SHP77 (cell line): ENCODE measurements at places on chromosomes 5 and 9.

DNA sequence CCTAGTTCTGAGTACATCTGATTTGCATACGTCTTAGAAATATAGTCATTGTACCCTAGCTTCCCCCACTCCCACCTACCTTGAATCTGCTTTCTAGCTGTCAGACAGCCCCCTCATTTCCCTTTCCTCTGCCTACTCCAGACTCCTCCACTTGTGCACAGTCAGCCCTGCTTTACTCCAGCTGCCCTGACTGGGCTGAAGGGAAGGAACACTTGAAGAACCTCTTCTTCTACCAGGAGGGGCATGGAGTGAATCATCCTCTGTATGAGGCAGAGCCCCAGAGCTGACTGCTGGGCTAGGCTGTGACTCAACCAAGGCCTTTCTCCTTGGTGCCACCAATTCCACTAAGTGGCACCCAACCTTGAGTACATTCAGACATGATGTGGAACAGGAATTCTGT is 18.1 kb upstream of the ZFR start:
- DNase-seq, result no peak

DNA sequence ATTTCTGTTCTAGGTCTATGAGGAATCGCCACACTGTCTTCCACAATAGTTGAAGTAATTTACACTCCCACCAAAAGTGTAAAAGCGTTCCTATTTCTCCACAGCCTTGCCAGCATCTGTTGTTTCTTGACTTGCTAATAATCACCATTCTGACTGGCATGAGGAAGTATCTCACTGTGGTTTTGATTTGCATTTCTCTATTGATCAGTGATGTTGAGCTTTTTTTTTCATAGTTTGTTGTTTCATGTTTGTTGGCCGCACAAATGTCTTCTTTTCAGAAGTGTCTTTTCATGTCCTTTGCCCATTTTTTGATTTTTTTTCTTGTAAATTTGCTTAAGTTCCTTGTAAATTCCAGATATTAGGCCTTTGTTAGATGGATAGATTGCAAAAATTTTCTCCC is 867.1 kb downstream of the DTWD2 start:
- no peak for DNase-seq

GRCh38 chr5:141780240-141780951 is 97.8 kb downstream of the PCDH1 start:
- DNase-seq, result no peak

DNA sequence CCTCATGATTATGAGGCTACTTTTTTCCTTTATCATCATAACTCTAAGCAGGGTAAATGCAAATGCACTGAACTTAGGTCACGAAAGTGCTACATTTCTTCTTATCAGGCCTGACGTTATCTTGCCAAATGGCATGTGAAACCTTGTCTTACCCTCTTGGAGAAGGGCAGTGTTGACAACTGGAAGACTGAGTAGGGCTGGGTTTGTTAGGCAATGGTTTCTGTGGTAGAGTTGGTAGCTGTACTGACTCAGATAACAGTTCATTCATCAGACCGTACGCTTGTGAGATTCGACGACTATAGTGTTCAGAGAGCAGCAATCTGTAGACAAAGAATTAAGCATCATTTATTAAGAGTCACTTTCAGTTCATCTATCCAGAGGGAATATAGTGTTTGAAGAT is 127.7 kb downstream of the CPLANE1 start:
- DNase-seq, result no peak

GRCh38 chr9:12091865-12092527 is 601.2 kb upstream of the TYRP1 start:
- DNase-seq, result no peak

GRCh38 chr9:121285835-121286687 is 18.1 kb downstream of the GSN start:
- no peak for DNase-seq

GRCh38 chr5:52132053-52132452 is 655.7 kb upstream of the ITGA1 start:
- DNase-seq, result no peak

- no peak for DNase-seq
Measured at GRCh38 chr9:115635680-115636383, 517.8 kb upstream of the PAPPA start.

DNA sequence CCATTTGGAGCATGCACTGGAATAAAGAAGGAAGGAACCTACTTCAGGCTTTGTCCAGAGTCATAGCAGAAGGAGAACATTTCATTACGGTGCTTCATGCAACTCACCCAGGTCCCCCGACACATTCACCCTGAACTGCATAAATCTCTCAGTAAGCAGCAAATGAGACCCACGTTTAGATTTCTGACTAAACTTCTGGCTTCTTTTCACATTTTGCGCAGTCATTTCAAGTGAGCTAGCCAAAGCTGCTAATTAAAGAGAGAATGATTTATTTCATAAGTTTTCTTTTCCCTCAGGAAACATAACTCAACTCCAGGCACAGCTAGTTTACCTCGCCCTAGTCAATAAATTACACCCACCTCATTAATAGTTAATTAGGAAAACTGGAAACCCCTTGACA is 88.6 kb upstream of the GAS1 start:
- no peak for DNase-seq

DNA sequence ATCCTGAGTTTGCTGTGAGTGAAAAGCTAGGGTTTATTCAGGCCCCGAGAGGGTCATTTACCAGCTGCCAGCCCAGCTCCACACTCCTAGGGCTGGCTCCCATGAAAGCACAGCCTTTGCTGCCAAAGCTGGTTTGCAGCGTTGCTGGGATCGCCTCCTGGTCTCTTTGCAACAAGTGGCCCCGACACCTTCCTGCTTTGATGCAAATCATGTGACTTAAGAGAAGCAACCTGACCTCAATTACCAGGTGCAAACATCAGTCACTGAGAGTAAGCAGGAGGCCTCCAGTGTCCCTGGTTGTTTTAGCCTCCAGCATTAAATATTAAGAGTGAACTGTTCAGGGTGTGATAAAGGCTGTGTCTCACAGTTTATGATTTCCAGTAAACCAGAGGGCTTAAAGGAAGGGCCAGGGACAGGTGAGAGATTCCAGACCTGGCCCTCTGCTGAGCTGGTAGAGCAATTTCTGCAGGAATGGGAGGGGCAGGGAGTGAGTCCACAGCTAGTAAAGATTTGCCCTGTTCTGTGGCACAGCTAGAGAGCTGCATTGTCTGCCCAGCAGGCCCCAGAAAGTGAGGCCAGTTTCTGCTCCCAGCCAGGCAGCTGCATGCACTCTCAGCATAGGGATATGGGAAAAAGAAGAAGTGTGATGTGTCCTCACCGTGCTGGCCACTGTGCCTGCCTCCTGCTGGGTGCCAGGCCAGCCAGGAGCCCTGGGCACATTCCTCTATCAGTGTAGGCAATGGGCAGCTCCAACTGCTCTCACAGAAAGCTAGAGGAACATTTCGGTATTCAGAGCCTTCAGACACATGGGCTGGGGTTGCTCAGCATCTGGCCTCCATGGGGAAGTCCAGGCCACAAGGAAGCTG is 58.0 kb downstream of the SLC22A5 start:
- peak; percentile 14 for DNase-seq

- no peak for DNase-seq
Measured at GRCh38 chr5:36279054-36279698, 22.5 kb downstream of the RANBP3L start.

DNA sequence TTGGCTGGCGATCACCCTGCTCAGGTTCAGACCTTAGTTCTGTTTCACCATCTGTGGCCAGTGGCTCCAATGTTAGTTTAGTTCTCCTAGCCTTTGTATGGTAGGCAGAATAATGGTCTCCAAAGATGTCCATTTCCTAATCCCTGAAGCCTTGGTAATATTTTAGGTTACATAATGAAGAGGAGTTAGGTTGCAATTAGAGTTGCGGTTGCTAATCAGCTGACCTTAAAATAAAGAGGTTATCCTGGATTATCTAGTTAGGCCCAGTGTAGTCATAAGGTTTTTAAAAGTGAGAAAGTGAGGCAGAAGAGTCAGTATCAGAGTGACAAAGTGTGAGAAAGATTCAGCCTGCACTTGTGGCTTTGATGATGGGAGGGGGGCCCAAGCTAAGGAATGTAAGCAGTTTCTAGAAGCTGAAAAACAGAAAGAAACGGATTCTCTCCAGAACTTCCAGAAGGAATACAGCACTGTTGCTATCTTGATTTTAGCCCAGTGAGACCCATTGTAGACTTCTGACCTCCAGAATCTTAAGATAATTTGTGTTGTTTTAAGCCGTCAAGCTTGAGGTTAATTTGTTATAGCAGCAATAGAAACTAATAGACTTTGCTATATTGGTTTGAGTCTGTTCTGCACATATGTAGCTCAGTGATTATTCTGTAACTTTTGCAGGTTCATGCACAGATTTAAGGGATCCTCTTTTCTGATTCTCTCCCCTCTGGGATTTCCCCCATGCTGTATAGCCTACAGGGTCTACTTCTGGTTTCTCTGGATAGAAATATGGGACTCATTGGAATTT is 21.6 kb downstream of the LNPEP start:
- no peak for DNase-seq

DNA sequence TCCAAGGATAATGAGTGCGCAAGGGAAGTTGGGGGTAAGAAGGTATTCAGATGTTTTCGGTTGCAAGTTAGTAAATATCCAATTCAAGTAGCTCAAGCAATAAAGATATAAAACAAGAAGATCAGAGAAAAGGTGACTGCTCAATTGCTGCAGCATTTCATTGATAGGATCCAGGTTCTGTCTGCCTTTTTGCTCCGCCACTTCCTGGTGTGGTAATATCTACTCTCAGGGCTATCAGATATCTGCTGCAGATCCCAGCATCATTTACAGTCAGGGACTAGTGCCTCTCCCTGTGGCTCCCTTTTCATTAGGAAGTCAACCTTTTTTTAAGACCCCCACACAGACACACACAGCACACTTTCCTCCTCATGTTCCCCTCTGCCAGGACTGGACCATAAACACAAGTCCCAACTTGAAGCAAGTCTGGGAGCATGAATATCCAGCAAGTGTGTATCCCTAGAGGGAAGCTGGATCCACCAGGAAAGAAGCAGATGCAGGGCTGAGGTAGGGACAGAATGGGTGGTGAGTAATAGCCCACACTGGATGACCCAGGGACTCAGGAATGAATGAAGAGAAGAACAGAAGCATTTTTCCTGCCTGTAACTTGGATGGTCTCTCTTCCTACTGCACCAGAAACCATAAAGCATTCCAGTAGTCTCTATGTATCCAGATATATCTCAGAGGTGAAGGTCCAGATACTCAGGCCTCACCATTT is 53.7 kb downstream of the ZNF622 start:
- DNase-seq, result no peak

DNA sequence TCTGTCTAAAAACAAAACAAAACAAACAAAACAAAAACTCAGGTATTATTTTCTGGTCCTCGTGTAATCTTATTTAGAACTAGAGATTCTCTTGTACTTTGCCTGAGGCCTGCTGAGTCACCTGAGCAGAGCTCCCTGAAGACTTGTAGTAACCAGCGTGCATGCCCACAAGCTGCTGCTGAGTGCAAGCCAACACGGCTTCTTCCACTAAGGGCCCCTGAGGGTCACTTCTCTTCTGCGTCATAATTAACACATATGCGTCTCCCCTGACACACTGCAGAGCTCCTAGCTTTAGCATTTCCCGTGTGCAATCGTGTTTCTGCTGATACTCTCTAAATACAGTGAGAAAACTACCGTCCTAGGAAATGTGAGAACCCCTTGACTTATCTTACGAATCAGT is 10.9 kb upstream of the NDFIP1 start:
- no peak for DNase-seq

DNA sequence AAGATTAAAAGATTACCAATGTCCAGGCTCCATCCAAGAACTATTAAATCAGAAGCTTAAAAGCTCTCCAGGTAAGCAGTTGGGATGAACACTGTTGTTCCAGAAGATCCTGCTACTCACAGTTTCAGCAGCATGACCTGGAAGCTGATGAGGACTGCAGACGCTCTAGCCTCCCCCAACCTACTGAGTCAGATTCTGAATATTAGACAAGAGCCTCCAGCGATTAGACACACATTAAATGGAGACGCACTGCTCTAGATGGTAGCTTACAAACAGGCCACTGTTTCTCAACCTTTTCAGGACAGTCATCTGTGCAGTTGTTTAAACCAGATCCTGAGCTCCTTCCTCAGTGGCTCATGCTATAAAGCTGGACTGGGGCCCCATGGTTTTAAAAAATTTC is 54.3 kb downstream of the MTMR12 start:
- no peak for DNase-seq

GRCh38 chr5:4929092-4929655 is 211.0 kb upstream of the ADAMTS16 start:
- DNase-seq, result no peak

GRCh38 chr5:146761811-146762210 is 116.7 kb downstream of the PPP2R2B start:
- DNase-seq, result no peak

DNA sequence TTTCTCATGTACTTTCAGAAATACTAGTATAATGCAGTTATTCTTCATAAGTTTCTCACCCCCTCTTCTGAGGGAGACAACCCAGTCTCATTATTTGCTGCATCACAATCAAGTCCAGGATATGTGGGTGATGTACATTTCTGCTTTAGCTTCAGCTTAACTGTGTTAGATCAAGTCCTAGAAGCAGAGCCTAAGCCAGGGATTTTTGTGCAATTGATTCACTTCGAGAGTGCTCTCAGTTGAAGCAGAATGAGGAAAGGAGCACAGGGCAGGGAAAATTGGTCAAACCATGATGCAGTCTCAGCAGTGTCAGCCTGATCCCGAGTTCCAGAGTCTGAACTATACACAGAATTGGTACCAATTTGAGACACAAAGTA is 15.1 kb downstream of the HNRNPK start:
- DNase-seq, result no peak

- peak; percentile 47 for DNase-seq
Measured at GRCh38 chr5:38373743-38374142, 115.4 kb downstream of the EGFLAM start.

- DNase-seq, result no peak
Measured at GRCh38 chr9:132414731-132415130, 4.7 kb downstream of the CFAP77 start.

- no peak for DNase-seq
Measured at GRCh38 chr5:168401226-168401625, 85.0 kb upstream of the RARS1 start.

- peak; percentile 96 for DNase-seq
Measured at GRCh38 chr5:142720641-142721271, 34.9 kb upstream of the FGF1 start.
